ENCODE measurements at places on chromosomes 11 and 22.

GRCh38 chr11:9276571-9276970, 11.4 kb upstream of the DENND5A start:
- no peak for DNase-seq

DNA sequence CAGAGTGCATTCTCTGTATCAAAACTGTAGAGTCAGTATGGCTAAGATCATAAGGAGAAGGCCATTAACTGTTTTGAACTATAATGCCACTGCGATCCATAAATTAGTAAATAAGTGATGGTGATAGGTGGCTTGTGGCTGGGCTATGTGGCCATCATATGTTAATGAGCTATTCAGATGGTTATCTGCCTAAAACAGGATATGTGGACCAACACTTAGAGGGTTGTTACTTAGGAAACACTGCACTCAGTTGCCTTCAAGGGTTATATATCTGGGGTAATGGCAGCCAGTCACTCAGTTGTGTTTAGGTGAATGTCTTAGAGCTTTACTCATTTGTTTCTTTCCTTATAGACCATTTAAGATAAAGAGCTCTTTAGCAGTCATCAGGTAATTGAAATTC, 66.0 kb downstream of the PPP2R1B start:
- DNase-seq, result no peak

- DNase-seq, result no peak
These were observed 451.2 kb downstream of the INSC start for GRCh38 chr11:15565880-15566279.

GRCh38 chr11:105829084-105829483, 193.0 kb downstream of the MSANTD4 start:
- no peak for DNase-seq
